ENCODE measurements at places on chromosomes 1 and 21. TPM values are rescaled to one million over a fixed set of nuclear protein-coding genes. Genes with fewer than 3 reads are reported as not detected.

Gene EYA3
- polyA plus RNA-seq, result 3.6 TPM

Gene ANGPTL7
- 0.07 TPM for polyA plus RNA-seq

Gene SUSD4
- polyA plus RNA-seq, result 1.9 TPM

Gene SELE
- 3.1 TPM for polyA plus RNA-seq

Gene INKA2
- polyA plus RNA-seq, result 0.52 TPM

Gene HSD3B1
- not detected for polyA plus RNA-seq

Gene SCAF4
- 8.4 TPM for polyA plus RNA-seq

Gene TNFRSF18
- 0.24 TPM for polyA plus RNA-seq

Gene EFNA3
- polyA plus RNA-seq, result 3.7 TPM

Gene ITGB2
- 23.6 TPM for polyA plus RNA-seq

Gene C4BPA
- 1,527 TPM for polyA plus RNA-seq

Gene RO60
- 5.9 TPM for polyA plus RNA-seq

Gene LDLRAD1
- not detected for polyA plus RNA-seq

Gene TCEA3
- polyA plus RNA-seq, result 45.8 TPM

Gene NTRK1
- 0.13 TPM for polyA plus RNA-seq

Gene APOBEC4
- not detected for polyA plus RNA-seq

Gene PRDM16
- 0.25 TPM for polyA plus RNA-seq

Gene KRTAP12-3
- not detected for polyA plus RNA-seq

Gene RAD54L
- polyA plus RNA-seq, result 0.68 TPM

Gene SPRR1B
- polyA plus RNA-seq, result not detected

Gene FBLIM1
- polyA plus RNA-seq, result 3.8 TPM

Gene MRPL9
- 43.5 TPM for polyA plus RNA-seq

Gene C1orf122
- 45.1 TPM for polyA plus RNA-seq

Gene ERMAP
- polyA plus RNA-seq, result 7.2 TPM

Gene REN
- 0.15 TPM for polyA plus RNA-seq

Gene EPHA8
- not detected for polyA plus RNA-seq

Gene CFHR5
- 110 TPM for polyA plus RNA-seq

Gene RHOU
- 11.8 TPM for polyA plus RNA-seq

Gene IQGAP3
- 0.11 TPM for polyA plus RNA-seq

Gene AADACL3
- polyA plus RNA-seq, result not detected

Gene GNG4
- polyA plus RNA-seq, result not detected

Gene HSPA6
- 0.63 TPM for polyA plus RNA-seq

Gene MTARC1
- 71.3 TPM for polyA plus RNA-seq

Gene BARHL2
- not detected for polyA plus RNA-seq

Gene CD1C
- polyA plus RNA-seq, result 0.24 TPM

Gene DYNLT5
- polyA plus RNA-seq, result 0.55 TPM

Gene PINK1
- 118 TPM for polyA plus RNA-seq

Gene FCRL5
- 0.10 TPM for polyA plus RNA-seq

Gene ALG6
- polyA plus RNA-seq, result 4.6 TPM

Gene GGPS1
- 13.2 TPM for polyA plus RNA-seq

Gene SLC2A5
- polyA plus RNA-seq, result 0.18 TPM

Gene LEPROT
- polyA plus RNA-seq, result 43.4 TPM

All from liver (tissue), 10 donors.